ENCODE measurements at places on chromosomes 7 and 10.
A peak's percentile ranks its signal among the peaks of the same experiment; 100 is the strongest.

GRCh38 chr7:73831834-73832651, 1.2 kb downstream of the CLDN4 start:
- no peak for DNase-seq

DNA sequence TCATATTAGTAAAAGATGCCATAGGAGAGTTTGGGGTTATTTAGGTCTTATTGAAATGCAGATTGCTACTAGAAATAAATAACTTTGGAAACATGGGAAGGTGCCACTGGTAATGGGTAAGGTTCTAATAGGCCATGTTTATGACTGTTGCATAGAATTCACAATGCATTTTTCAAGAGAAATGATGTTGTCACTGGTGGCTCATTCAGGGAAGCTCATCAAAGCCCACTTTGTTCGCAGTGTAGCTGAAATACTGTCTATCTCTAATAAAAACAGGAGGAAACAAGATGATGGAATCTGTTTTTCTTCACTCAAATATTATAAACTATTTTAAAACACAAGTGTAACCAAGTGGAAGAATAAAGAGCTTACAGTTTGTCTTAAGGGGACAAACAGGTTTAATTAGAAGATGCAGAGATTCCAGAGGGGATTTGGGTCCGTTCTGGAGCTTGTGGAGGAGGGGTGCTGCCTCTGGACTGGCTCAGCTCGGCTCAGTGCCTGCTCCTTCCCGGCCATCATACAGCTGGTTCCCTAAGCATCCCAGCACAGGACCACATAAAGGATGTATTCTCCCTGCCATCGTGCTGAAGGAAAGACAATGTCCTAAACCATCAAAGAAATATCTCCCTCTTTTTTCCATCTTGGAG, 20.4 kb downstream of the OPALIN start:
- DNase-seq, result no peak

GRCh38 chr10:79374312-79375191, 27.3 kb downstream of the PPIF start:
- peak; percentile 40 for DNase-seq

DNA sequence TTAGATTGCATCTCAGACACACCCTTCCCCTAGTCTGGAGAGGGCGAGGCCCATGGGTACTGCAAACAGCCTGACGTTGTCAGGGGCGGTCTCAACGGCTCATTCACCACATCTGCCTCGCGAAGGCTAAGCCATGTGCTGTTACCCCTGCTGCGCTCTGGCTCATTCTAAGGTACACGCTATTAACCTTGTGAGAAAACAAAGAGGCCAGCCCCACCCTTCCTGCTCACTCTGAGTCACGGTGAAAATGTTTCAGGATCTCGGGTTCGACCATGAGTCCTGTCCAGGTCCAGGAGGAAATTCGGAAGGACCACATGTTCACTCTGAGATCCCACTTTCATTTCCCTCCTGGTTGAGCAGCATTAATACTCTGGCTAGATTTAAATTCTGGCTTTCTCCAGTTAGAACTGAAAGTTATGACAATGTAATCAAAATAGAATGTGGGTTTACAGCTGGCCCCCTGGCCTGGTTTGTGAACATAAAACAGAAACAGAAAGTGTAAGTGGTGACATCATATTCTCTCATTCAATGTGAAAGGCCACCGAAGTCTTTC, 55.2 kb downstream of the EGFR start:
- DNase-seq, result no peak

DNA sequence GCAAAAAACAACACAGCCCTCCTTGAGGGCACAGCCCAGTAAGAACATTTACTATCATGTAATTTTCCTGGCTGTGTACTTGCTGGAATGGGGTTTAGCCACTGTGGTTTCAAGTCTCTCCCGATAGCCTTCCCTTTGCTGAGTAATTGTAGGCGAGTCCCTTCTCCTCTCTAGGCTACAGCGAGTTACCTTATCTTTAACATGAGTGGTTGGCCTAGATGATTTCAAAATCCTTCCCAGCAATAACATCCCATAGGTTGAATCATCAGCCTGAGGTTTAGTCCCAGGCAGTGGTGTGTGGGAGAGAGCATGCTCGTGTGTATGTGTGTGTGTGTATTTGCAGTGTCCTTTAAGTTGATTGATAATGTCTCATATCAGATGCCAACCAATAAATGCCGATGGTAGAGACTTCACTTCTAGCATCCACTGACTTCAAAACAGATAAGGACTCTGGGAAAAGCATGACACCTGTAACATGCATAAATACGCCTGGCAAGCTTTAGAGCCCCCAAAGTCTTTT, 142.9 kb upstream of the ZMIZ1 start:
- DNase-seq, result peak; percentile 75

- DNase-seq, result no peak
These were observed at the start of gene GBX1 for GRCh38 chr7:151167197-151167961. GBX1 (minus strand) TSS chr7:151167694; CDS start chr7:151167548, 146 bp downstream.

GRCh38 chr10:51985336-51985735, 285.9 kb upstream of the CSTF2T start:
- DNase-seq, result peak; percentile 37

GRCh38 chr10:89580243-89580642, 44.8 kb upstream of the SLC16A12 start:
- no peak for DNase-seq

DNA sequence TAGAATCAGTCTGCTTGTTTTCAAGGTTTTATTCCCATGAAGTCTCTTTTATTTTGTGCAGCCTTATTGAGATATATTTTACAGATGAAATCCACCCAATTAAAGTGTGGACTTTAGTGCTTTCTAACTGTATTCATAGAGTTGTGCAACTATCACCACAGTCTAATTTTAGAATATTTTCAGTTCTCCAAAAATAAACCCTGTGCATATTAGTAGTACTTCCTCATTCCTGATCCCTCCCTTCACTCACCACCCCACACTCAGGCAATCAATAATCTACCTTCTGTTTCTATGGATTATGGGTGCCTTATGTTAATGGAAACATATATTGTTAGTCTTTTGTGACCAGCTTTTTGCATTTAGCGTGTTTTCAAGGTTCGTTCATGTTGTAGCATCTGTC, 185.7 kb upstream of the TMEM72 start:
- no peak for DNase-seq

DNA sequence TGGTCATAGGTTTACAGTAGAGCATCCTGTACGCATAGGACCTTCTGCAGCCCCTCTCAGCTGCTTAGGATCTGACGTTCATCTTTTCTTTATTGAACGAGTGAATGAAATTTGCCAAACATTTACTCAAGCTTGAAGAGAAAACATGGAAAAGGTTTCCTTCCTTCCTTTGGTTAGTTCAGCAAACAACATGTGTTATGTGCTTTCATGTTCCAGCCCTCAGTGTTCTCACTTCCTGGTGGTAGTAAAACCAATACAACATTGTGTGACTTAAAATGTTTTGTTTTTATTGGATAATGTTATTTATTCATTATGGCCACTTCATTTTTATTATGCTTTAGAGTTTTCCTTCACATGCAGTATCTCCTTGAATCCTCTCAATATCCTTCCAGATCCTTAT, 1.4 kb upstream of the CDCA7L start:
- DNase-seq, result no peak

- no peak for DNase-seq
These were observed 168.6 kb downstream of the LRMDA start for GRCh38 chr10:75599875-75600648.

DNA sequence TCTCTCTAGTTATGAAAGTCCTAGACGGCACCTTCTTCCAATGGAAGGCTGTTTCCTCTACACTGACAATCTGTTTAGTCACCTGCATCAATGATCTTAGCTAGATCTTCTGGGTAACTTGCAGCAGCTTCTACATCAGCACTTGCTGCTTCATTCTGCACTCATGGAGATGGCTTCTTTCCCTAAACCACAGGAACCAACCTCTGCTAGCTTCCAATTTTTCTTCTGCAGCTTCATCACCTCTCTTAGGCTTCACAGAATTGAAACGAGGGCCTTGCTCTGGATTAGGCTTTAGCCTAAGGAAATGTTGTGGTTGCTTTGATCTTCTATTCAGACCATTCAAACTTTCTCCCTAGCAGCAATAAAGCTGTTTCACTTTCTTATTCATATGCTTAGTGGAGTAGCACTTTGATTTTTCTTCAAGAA, 24.6 kb downstream of the NAMPT start:
- DNase-seq, result no peak

- DNase-seq, result no peak
These were observed 195.0 kb downstream of the MTERF1 start for GRCh38 chr7:91685544-91685943.

GRCh38 chr7:120695848-120696247, 162.1 kb downstream of the TSPAN12 start:
- no peak for DNase-seq

DNA sequence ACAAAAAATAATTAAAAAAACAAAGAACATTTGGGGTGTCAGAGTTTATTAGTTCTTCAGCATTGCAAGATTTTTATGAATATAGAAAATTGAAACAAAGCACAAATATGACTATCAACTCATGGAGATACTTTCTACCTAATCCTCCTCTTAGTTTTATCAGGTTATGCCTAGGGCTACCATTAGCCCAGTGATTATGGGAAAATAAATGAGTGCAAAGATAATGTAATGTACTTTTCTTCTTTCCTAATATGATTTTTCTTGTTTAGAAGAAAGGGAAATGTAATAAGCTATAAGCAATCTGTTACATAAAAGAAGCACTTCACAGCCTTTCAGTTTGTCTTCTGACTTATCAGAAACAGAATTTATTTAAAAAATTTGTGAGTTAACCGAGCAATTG, 676.8 kb downstream of the SORCS1 start:
- no peak for DNase-seq

- no peak for DNase-seq
These were observed 119.1 kb upstream of the PFKP start for GRCh38 chr10:2948127-2948854.

DNA sequence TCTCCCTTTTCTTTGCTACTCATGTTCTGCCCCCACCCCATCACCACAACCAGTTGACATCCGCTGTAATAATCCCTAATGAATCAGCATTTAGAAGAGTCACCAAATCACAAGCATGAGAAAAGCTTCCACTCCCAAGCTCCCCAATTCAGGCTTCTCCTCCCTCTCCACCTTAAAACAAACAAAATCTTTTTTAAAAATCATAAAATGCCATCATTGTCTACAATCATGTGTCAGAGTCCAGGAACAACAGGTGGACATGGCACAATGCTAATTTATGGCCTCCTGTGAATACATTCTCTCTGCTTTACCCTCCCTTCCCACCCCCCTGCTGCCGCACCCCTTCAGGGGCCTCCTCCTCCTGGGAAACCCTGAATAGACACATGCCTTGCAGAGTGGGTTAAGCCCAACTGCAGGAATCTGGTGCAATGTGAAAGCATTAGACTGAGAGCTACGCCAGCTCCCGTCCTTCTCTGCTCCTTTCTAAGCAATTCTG, 3.7 kb downstream of the LRRC4 start:
- DNase-seq, result no peak

DNA sequence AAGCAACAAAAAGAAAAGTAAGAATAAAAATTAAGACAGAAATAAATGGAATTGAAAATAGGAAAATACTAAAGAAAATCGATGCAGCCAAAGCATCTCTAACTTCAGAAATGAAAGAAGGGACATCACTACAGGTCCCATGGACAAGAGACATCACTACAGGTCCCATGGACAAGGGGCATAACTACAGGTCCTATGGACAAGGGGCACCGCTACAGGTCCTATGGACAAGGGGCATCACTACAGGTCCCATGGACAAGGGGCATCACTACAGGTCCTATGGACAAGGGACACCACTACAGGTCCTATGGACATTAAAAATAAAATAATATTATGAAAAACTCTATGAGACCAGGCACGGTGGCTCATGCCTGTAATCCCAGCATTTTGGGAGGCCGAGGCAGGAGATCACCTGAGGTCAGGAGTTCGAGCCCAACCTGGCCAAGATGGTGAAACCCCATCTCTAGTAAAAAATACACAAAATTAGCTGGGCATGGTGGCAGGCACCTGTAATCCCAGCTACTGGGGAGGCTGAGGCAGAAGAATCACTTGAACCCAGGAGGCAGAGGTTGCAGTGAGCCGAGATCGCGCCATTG, 101.0 kb upstream of the DNAAF5 start:
- no peak for DNase-seq

GRCh38 chr10:44756216-44756615, 154.9 kb upstream of the TMEM72 start:
- no peak for DNase-seq

- DNase-seq, result no peak
These were observed 241.3 kb upstream of the LRRTM3 start for GRCh38 chr10:66684581-66684980.

DNA sequence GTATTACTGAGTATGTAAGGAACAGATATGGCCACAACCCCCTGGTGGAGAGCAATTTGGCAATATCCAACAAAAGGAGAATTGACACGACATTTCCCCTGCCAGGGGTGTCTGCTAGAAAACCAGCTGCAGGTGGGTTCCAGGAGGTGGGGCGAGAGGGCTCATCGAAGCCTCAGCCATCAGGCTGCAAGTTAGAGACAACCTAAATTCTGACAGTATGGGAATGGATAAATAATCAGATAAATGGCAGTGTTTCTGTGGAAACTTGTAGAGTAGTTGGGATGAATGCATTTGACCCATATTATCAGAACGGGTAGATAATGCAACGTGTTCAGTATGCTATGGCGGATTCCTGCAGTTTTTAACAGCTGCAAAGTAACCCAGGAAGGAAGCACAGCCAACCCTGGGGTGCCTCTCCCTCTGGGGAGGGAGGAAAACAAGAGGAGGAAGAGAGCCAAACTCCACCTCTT, 3.5 kb downstream of the TMEM273 start:
- no peak for DNase-seq

GRCh38 chr7:48176356-48176893, 5.2 kb downstream of the ABCA13 start:
- no peak for DNase-seq

GRCh38 chr10:69573056-69573806, at the start of gene NEUROG3:
NEUROG3 (minus strand) TSS chr10:69573422; CDS start chr10:69573043, 379 bp downstream.
- DNase-seq, result no peak

GRCh38 chr7:38520741-38521140, 110.4 kb downstream of the AMPH start:
- no peak for DNase-seq

GRCh38 chr7:154927624-154928125, 75.2 kb downstream of the PAXIP1 start:
- peak; percentile 81 for DNase-seq

GRCh38 chr7:82317257-82317721, 126.3 kb downstream of the CACNA2D1 start:
- no peak for DNase-seq

GRCh38 chr7:75642810-75643486, 95.8 kb downstream of the HIP1 start:
- DNase-seq, result peak; percentile 18

GRCh38 chr7:50793120-50793946, 10.6 kb upstream of the GRB10 start:
- no peak for DNase-seq

DNA sequence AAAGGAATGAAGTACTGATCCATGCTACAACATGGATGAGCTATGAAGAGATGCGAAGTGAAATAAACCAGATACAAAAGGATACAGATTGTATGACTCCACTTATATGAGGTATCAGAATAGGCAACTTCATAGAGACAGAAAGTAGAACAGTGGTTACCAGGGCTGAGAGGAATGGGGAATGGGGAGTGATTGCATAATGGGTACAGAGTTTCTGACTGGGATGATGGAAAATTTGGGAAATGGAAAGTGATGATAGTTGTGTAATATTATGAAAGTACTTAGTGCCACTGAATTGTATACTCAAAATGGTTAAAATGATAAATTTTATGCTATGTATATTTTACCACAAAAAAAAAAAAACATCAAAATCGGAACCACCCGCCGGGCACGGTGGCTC, 3.9 kb downstream of the ATXN7L1 start:
- DNase-seq, result no peak

- DNase-seq, result no peak
These were observed 84.6 kb downstream of the CH25H start for GRCh38 chr10:89122433-89123051.

GRCh38 chr10:112131346-112131745, 52.2 kb downstream of the GPAM start:
- DNase-seq, result no peak

Measured in AG09319 (cell line).